ENCODE measurements at places on chromosomes 7 and 10.

GRCh38 chr10:110207011-110207804 lies at the start of gene MXI1:
TSS of gene MXI1 (plus strand) at chr10:110207605. CDS start at chr10:110207809, 204 bp downstream.
- DNase-seq: peak; percentile 87

DNA sequence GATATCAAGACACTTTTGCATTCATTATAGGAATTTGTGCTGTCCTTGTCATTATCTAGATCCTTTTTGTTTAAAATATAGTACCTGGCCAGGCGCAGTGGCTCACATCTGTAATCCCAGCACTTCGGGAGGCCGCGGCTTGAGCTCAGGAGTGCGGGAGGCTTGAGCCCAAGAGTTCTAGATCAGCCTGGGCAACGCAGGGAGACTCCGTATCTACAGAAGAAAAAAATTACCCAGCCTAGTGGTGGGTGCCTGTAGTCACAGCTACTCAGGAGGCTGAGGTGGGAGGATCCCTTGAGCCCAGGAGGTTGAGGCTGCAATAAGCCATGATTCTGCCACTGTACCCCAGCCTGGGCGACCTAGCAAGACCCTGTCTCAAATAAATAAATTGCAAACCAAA lies 621 bp upstream of the MORN4 start:
- peak; percentile 34 for DNase-seq

DNA sequence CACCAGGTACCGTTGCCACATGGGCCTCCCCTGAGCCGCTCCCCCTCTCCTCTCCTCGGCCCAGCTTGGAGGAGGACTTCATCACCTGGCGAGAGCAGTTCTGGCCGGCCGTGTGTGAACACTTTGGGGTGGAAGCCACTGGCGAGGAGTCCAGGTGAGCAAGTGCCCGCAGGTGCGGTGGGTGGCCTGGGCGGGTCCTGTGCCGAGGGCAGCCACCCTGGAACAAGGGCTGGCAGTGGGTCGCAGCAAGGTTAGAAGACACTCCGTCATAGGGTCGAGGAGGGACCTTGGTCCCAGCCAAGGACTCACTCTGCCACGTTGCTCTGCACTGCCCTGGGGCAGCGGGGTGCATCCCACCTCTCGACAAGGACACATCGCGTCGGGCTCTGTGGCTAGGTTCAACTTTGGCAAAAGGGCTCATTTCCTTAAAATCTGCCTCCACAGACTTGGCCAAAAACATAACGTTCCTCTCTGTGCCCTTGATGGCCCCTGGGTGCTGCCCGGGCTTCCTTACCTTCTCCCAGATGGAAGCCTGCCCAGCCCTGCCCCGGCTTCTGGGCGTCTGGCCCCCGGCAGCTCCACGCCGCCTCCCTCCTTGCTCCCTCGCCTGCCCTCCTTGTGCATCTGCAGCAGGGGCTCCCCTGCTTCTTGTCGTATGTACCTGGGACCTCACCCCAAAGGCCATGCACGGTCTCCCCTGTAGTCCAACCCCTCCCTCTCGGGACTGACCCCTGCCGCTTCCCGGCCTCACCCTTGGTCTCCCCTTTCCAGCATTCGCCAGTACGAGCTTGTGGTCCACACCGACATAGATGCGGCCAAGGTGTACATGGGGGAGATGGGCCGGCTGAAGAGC lies 12.7 kb downstream of the TMEM120A start:
- DNase-seq: no peak

DNA sequence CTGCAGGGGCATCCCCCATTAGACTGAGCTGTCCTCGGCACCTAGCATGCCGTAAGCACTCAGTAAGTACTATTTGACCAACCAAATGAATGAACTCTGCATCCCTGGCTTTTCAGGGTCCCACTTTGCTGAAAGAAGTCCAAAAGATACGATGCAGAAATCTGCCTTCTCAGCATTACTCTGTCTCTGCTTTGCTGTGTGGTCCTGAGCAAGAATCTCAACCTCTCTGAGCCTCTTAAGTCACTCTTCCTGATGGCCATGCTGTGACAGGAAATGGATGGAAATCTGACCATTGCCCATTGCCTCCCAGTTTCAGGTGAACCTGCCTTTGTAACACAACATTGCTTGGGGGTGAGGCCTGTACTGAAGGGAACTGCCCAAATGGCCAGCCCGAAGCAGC lies 48.0 kb downstream of the GPAM start:
- no peak for DNase-seq

- DNase-seq: no peak
These were observed 79.1 kb upstream of the PPIF start for GRCh38 chr10:79268161-79268601.

DNA sequence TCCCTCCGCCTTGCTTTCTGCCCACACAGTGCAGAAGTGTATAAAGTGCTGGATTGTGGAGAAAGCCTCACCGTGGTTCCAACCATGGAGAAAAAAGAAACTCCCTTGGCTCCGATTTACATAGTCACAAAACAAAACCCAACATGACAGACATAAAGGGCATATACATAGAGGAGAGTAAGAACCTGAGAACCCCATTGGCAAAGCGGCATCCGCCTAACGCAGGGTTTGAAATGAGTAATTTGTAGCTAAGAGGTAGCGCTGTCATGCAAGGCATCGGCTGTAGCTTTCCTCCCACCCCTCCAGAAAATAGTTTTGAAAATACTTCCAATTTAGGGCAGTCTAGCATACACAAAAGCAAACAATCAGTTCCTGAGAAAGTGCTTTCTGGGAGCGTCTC lies 126.0 kb upstream of the NRBF2 start:
- DNase-seq: no peak

- DNase-seq: peak; percentile 42
These were observed 30.0 kb downstream of the MAP3K8 start for GRCh38 chr10:30463944-30464451.
